B cell (primary cell): ENCODE measurements at places on chromosomes 11 and 22. TPM values are rescaled to one million over a fixed set of nuclear protein-coding genes. Genes with fewer than 3 reads are reported as not detected.

DNA sequence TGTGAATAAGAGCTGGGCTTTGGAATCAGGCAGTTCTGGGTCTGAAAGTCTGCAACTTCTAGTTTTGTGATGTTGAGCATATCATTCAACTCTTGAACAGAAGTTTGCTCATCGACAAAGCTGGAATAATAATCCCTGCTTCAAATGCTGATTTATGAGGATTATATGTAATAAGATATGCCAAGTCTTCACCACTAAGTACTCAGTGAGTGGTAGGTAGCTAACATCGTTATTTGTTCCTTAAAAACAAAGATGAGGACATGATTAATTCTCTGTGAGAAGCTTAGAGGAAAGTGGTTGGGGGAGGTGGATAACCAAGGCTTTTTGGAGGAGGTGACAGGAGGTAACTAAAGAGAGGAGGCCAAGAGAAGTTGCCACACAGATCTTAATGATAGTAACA is 96.5 kb downstream of the ME3 start:
- H3K27ac ChIP-seq: no peak overlapping the region
- no peaks in the 10 kb centered on the region for H3K36me3 ChIP-seq
- no peaks in the 10 kb centered on the region for H3K4me1 ChIP-seq
- H3K4me3 ChIP-seq: no peak overlapping the region

DNA sequence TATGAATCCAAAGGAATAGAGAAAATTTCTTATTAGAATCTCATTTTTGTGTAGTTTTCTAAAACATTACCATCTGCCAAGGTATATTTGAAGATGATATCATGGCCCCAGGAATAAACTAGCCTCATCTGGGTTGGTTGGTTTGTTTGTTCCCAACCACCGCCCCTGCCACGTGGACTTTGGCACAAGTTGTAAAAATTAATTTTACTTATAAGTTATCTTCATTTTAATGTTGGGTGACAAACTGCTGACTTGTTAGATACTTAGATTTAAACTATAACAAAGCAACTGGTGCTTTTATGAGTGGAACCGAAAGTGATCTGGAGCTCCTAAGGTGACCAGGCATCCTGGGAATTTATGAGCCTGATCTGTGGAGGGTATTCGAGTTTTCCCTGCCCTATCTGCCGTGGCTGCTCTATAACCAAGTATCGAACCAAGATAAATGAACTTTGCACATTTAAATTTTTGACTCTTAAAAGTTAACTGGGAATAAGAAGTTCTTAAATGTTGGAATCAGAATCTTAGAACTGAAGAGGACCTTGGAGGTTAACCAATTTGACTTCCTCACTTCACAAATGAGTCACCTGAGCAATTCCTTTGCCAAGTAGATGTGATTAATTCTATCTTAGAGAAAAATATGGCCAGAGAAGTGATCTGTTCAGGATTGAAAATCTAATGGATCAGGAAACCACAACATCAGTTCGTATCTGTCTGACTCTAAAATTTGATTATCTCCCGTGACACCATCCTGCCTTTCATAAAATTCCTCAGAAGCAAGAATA is 129.1 kb upstream of the ARHGAP42 start:
- no peak overlapping the region for H3K27ac ChIP-seq
- H3K4me1 ChIP-seq: no peaks in the 10 kb centered on the region
- DNase-seq: no peak

DNA sequence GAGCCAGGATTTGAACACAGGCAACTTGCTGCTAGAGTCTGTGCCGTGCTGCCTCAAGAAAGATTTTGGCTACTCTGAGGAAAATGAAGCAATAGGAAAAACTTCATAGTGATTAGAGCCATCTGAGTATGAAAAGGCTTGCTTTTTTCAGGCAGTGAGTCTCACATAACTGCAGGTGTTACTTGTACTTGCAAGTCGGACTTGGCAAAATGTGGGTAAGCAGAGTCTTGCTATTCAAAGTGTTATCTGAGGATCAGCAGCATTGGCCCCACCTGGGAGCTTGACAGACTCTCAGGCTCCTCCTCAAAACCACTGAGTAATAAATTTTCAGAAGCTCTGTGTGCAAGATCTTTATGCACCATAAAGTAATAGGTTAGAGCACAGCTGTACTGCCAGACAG is 18.1 kb downstream of the RNF141 start:
- H3K27me3 ChIP-seq: no peaks in the 10 kb centered on the region
- no peak overlapping the region for H3K4me3 ChIP-seq
- no peaks in the 10 kb centered on the region for H3K4me1 ChIP-seq
- peak overlapping the region; percentile 46 for H3K27ac ChIP-seq
- no peak for DNase-seq

DNA sequence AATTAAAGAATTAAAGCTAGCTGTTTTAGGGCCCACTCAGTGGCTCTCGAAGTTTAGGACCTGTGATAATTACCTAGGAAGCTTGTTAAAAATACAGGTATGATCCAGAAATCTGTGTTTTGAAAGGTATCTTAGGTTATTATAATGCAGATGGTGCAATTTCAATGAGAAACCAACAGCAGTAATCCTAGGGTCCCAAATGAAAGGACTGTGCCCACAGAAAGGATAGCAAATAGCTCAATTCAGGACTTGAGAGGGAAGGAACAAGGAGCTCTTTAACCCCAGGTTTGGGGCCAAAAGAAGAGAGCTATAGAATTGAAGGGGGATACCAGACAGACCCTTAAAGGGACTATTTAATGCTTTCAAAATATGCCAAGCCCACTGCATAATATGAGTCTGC is 11.7 kb downstream of the MMP20 start:
- peaks cover 17% of the 10 kb centered on the region for H3K4me1 ChIP-seq
- H3K27me3 ChIP-seq: no peaks in the 10 kb centered on the region
- H3K27ac ChIP-seq: no peak overlapping the region
- no peak overlapping the region for H3K4me3 ChIP-seq
- H3K36me3 ChIP-seq: no peaks in the 10 kb centered on the region

GRCh38 chr11:2072551-2073261 is 66.5 kb downstream of the IGF2 start:
- H3K4me3 ChIP-seq: no peak overlapping the region
- DNase-seq: no peak
- no peaks in the 10 kb centered on the region for H3K27me3 ChIP-seq
- H3K27ac ChIP-seq: no peak overlapping the region
- H3K4me1 ChIP-seq: no peaks in the 10 kb centered on the region
- no peaks in the 10 kb centered on the region for H3K36me3 ChIP-seq

DNA sequence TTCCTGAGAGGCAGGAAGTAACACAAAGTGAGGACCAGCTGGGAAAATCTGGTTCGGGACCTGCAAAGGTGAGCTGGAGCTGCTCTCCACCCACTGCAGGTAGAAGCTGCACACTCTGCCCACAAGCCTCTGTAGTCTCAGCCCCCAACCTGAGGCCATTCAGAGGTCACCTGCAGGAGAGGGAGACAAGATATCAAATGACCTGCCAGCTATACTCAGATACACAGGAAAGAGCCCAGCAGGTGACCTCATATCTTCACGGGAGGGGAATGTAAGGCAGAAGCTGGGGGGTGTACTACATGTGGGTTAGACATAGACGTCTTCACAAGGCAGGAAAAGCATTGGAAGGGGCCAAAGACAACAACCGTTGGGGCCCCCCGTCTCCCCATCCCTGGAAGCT is 86.1 kb downstream of the APIP start:
- DNase-seq: no peak
- H3K27me3 ChIP-seq: no peaks in the 10 kb centered on the region
- no peaks in the 10 kb centered on the region for H3K4me1 ChIP-seq
- no peaks in the 10 kb centered on the region for H3K36me3 ChIP-seq
- no peak overlapping the region for H3K27ac ChIP-seq

- no peaks in the 10 kb centered on the region for H3K36me3 ChIP-seq
- no peak for DNase-seq
- peaks cover 9% of the 10 kb centered on the region for H3K4me1 ChIP-seq
- H3K4me3 ChIP-seq: no peak overlapping the region
- H3K27ac ChIP-seq: no peak overlapping the region
These were observed 51.2 kb upstream of the SLC22A12 start for GRCh38 chr11:64539711-64540427.

DNA sequence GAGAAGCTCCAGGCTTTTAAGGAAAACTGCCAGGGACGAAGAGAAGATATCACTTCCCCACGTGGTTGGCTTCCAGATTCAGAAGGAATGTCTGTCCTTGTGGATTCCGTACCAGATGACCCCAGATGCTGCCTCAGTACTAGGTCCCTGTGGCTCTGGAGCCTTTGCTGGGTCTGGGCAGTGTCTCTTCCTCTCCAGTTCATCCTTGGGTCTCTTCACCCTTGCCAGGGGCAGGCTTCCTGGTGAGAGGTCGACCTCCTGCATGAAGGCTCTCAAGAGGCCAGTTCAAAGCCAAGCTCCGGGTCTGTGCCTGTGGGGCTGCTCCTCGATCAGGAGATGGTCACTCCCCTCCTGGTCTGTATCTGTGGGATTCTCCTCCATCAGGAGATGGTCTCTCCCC is 74.7 kb upstream of the B3GAT1 start:
- H3K27me3 ChIP-seq: no peaks in the 10 kb centered on the region
- no peaks in the 10 kb centered on the region for H3K36me3 ChIP-seq
- H3K4me1 ChIP-seq: no peaks in the 10 kb centered on the region
- no peak overlapping the region for H3K27ac ChIP-seq
- DNase-seq: no peak

DNA sequence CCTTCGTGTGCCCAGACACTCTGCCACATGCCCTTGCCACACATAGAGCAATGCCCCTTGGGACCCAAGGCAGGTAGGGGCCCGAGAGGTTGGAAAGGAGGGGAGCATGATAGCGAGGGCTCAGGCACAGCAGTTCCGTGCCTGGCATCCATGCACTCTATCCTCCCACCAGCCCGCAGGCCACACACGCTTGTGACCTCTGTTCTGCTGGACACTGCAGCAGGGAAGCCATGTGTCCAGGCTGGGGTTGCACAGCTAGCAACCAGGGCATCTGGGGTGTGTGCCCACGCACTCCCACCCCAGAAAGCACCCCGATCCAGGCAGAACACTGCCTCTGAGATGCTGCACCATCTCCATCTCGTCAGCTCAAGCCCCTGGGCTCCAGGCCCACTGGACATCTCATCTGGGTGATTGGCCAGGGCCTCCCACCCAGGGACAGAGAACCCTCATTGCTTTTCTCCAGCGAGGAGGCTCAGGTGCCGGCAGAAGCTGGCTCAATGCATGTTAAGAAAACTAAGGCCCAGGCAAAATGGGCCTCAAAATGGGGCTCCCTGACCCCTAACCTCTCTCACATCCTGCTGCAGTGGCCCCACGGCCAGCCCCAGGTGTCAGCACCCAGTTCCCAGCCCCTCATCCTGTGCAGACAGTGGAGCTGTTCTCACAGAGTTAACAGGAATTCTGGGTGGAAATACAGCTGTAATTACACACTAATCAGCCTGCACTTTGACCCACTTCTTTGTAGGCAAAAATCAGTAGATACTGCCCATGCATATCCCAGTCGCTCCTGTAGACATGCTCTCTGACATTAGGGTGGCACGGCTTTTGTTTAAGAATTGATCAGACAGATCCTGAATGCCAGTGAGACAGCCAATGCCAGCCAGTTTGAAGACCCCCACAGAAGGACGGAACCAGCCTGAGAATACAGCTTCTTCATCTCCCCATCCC is 173.9 kb upstream of the B3GAT1 start:
- H3K36me3 ChIP-seq: no peaks in the 10 kb centered on the region
- no peaks in the 10 kb centered on the region for H3K4me1 ChIP-seq
- no peak for DNase-seq

GRCh38 chr11:116590844-116591570 is 181.8 kb downstream of the BUD13 start:
- H3K27me3 ChIP-seq: no peaks in the 10 kb centered on the region
- no peaks in the 10 kb centered on the region for H3K4me1 ChIP-seq
- H3K36me3 ChIP-seq: no peaks in the 10 kb centered on the region
- H3K4me3 ChIP-seq: no peak overlapping the region
- H3K27ac ChIP-seq: no peak overlapping the region
- no peak for DNase-seq

- H3K36me3 ChIP-seq: no peaks in the 10 kb centered on the region
- no peak overlapping the region for H3K4me3 ChIP-seq
- H3K27me3 ChIP-seq: no peaks in the 10 kb centered on the region
- no peak for DNase-seq
These were observed 203.7 kb downstream of the NELL1 start for GRCh38 chr11:20873054-20873453.

- peaks cover 34% of the 10 kb centered on the region for H3K4me1 ChIP-seq
- no peak overlapping the region for H3K4me3 ChIP-seq
- H3K27ac ChIP-seq: no peak overlapping the region
- H3K36me3 ChIP-seq: peaks cover 52% of the 10 kb centered on the region
These were observed 13.3 kb downstream of the LSP1 start for GRCh38 chr11:1866226-1866625.

DNA sequence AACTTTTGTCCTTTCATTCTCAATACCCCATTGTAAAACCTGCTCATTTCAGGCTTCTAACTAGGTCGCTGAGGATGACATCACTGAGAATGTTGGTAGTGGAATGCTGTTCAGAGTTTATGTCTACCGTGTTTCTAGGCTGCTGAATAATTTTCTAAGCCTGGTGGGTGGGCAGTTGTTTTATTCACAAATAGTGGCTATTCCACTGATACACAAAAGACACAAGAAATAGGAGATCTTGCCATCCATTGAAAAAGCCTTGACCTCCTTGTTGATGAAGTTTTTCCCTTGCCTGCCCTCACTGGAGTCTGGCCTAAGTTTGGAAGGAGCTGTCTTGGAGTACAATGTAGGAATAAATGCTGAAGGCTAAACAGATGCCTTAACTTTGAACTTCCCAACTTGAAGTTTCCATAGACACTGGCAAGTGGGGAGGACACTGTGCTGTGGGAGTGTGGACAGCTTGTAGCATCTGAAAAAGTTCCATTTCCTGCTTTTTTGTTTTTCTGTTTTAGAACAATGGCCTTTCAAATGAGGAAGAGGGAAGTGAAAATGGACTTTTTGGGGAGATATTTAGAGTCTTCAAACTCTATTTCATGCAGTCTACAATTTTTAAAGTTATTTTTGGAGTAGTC is 59.2 kb downstream of the TRIM44 start:
- H3K4me3 ChIP-seq: no peak overlapping the region
- peak; percentile 44 for DNase-seq
- H3K27me3 ChIP-seq: no peaks in the 10 kb centered on the region
- peaks cover 23% of the 10 kb centered on the region for H3K4me1 ChIP-seq

DNA sequence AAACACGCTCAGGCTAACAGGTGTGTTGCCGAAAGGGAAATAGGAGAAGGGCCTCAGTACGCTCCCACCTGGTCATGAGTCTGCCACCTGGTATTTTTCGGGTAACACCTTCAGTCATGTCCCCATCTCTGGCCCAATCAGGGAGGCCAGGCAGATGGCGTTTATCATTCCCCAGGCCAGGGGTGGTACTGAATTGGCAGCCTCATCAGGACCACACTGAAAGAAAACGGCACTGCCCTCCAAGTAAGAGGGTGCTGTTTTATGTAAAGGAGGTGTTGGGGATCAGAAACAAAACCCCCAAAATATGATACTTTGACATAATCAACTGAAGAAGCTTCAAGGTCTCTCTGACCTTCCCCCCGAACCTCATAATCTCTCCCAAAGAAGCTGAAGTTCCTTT is 58.9 kb downstream of the RCN1 start:
- no peaks in the 10 kb centered on the region for H3K4me1 ChIP-seq
- no peak overlapping the region for H3K4me3 ChIP-seq
- DNase-seq: no peak
- H3K27ac ChIP-seq: no peak overlapping the region
- no peaks in the 10 kb centered on the region for H3K27me3 ChIP-seq

- no peaks in the 10 kb centered on the region for H3K4me1 ChIP-seq
- no peak for DNase-seq
- H3K36me3 ChIP-seq: no peaks in the 10 kb centered on the region
- H3K4me3 ChIP-seq: no peak overlapping the region
These were observed 758.5 kb downstream of the OPCML start for GRCh38 chr11:132773751-132774150.

The PRR33 gene
- polyA plus RNA-seq: not detected in 2 replicates

The PMM1 gene
- polyA plus RNA-seq: 24.8 and 36.0 TPM in 2 replicates

The CDC45 gene
- polyA plus RNA-seq: 0.61 and 1.4 TPM in 2 replicates

The NCAM1 gene
- 0.13 TPM in 1 of 2 replicates, not detected in the other for polyA plus RNA-seq

The C1QTNF5 gene
- not detected in 2 replicates for polyA plus RNA-seq

The OR51I1 gene
- polyA plus RNA-seq: 0.30 and 0.31 TPM in 2 replicates

The CEP126 gene
- polyA plus RNA-seq: 1.00 and 1.1 TPM in 2 replicates

The OR52I2 gene
- not detected in 2 replicates for polyA plus RNA-seq

The TRIM6 gene
- polyA plus RNA-seq: not detected in 2 replicates

The MS4A6A gene
- 2.8 and 4.1 TPM in 2 replicates for polyA plus RNA-seq
